ENCODE measurements at places on chromosomes 16 and 17. TPM values are rescaled to one million over a fixed set of nuclear protein-coding genes. Genes with fewer than 3 reads are reported as not detected.

Gene NFATC2IP
- total RNA-seq, result 96.7 TPM

Gene MT1G
- 2.9 TPM for total RNA-seq

Gene MIEF2
- 10.9 TPM for total RNA-seq

DNA sequence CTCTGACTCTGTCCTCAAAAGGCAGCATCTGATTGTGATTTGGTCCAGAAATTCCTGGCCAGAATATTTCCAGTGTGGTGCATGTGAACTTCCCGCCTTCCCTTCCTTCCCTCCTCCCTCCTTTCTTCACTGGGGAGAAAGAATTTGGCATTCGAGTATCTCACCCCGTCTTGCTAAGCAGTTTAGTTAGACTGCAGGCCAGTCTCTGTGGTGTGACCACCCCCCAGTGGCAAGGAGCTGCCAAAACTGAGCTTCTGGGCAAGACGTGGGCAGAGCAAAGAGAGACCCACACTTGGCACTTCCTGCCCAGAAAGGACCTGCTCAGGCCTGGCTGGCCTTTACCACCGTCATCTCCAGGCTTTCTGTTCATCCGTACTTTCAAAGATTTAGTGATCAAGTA is 36.4 kb downstream of the SNX20 start:
- H3K27ac ChIP-seq, result no peak overlapping the region
- no peak overlapping the region for H3K4me3 ChIP-seq
- H3K27me3 ChIP-seq, result no peaks in the 10 kb centered on the region
- no peaks in the 10 kb centered on the region for H3K36me3 ChIP-seq

DNA sequence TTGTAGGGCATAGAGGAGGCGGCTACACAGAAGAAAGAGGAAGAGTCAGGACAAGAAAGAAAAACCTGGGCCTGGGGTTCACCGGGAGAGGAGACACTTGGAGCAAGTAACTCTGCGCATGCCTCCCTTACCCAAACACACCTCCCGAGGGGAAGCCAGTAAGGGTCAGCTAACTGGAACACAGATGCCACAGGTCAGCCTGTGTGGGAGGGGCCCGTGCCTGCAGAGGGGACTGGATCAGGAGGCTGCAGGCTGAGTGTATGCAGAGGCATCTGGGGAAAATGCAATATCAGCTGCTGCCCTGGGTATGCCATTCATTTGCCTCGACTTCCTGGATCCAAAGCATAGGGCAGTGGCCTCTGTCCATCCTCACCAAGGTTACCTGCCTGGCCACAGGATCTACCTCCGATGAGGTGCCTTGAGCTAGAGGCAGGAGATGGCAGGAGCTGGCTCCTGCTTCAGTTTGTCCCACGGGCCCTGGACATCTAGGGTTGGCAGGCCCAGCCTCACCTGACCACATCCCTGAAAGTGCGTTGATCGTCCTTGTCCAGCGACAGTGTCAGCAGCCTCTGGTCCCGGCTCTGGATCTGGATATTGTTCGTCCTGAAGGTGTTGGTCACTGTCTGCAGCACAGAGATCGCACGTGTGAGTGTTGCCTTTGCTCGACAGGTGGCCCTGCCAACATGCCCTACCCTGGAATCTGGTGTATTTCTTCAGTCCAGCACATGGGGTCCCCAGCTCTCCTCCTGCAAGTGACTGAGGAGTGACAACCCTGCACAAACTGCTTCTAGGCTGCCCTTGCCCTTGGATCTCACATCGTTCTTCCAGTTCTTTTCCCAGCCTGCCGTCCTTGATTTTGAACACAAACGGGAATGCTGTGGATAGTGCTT is 4.6 kb upstream of the MFSD6L start:
- H3K27ac ChIP-seq, result no peak overlapping the region
- peaks cover 9% of the 10 kb centered on the region for H3K4me1 ChIP-seq
- H3K36me3 ChIP-seq, result peaks cover 2% of the 10 kb centered on the region
- DNase-seq, result no peak
- no peak overlapping the region for H3K4me3 ChIP-seq

DNA sequence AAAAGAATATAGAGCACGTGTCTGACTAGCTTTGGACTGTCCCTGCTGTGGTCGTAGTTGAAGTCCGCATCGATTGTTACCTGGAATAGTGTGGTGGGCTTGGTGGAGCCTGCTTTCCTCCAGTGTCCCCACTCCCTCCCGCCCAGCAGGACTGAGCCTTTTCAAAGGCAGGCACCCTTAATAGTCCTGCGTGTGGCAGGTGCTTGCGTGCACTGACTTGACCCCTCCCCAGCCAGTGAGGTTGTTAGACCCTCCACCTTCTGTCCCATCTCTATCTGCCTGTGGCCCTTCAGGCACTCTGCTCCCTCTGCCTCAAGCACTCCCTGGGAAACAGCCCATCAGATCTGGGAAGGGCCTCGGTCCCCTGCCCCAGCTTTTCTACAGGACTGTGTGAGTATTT is 36.6 kb downstream of the TMEM11 start:
- H3K27me3 ChIP-seq, result no peaks in the 10 kb centered on the region
- peak; percentile 9 for DNase-seq
- H3K4me1 ChIP-seq, result no peaks in the 10 kb centered on the region
- H3K27ac ChIP-seq, result no peak overlapping the region
- no peak overlapping the region for H3K4me3 ChIP-seq

DNA sequence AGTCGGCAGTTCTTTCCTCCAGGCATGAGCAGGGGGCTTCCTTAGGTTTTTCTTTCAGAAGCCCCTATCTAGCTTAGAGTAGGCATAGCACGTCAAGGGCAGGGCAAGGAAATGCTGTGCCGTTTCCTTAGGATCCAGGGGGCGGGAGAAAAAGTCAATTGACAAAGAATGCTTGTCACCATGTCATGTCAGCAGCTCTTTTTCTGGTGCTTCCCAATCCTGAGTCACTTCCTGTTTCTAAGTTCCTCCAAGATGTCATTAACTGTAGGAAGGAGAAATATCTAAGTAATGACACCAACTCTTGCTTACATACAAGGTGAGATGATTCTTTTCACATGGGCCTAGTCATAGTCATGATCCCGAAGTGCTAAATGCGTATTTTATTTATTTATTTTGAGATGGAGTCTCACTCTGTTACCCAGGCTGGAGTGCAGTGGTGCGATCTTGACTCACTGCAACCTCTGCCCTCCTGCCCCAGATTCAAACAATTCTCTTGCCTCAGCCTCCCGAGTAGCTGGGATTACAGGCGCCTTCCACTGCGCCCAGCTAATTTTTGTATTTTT is 35.2 kb downstream of the GJC1 start:
- H3K4me1 ChIP-seq, result peaks cover 11% of the 10 kb centered on the region
- no peak overlapping the region for H3K4me3 ChIP-seq
- no peak for DNase-seq
- peaks cover 11% of the 10 kb centered on the region for H3K27me3 ChIP-seq

DNA sequence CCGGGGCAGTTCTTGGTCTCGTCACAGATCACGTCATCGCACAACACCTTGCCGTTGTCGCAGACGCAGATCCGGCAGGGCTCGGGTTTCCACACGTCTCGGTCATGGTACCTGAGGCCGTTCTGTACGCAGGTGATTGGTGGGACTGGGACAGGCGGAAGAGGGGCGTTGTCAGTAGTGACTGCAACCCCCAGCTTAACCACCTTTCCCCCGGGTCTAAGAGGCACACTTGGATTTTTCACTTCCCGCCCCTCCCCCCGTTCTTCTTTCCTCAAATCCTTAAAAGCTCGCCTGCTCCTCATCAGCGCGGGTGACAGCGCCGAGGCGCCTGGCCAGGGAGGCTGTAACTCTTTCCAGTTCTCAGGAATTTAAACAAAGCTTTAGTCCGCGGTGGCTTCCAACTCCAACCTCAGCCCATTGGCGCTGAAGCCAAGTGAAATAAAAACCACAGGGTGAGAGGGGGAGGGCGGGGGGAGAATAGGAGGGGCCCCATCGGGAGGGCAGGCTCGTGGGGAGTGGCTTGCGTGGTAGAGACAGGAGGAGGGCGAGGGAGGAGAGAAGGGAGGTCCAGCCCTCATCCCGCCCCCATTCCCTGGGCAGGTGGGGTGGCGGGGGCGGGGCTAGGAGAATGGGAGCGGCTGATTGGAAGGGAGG is 1.5 kb downstream of the COL1A1 start:
- peaks cover 20% of the 10 kb centered on the region for H3K4me1 ChIP-seq
- DNase-seq, result peak; percentile 72
- no peaks in the 10 kb centered on the region for H3K36me3 ChIP-seq
- H3K27me3 ChIP-seq, result peaks cover 52% of the 10 kb centered on the region
- peak overlapping the region; percentile 67 for H3K4me3 ChIP-seq

DNA sequence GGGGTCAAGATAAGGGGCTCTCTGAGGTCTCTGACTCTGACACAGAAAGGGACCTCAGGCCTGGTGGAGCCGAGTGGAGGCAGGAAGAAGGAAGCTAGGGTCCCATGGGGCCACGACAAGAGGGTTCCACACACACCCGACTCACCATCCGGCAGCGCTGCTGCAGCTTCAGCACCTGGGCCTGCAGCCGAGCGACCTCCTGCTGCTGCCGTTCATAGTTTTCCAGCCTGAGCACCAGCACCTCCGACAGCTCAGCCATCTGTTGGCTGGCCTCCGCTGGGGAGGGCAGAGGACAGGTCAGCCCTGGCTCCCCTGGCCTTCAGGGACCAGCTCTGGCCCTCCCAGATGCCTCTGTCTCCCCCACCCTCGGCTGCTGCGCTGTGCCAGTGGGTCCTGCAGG is 6.4 kb downstream of the HAP1 start:
- no peak for DNase-seq
- H3K27ac ChIP-seq, result no peak overlapping the region
- H3K4me1 ChIP-seq, result no peaks in the 10 kb centered on the region
- H3K4me3 ChIP-seq, result no peak overlapping the region
- H3K36me3 ChIP-seq, result no peaks in the 10 kb centered on the region

DNA sequence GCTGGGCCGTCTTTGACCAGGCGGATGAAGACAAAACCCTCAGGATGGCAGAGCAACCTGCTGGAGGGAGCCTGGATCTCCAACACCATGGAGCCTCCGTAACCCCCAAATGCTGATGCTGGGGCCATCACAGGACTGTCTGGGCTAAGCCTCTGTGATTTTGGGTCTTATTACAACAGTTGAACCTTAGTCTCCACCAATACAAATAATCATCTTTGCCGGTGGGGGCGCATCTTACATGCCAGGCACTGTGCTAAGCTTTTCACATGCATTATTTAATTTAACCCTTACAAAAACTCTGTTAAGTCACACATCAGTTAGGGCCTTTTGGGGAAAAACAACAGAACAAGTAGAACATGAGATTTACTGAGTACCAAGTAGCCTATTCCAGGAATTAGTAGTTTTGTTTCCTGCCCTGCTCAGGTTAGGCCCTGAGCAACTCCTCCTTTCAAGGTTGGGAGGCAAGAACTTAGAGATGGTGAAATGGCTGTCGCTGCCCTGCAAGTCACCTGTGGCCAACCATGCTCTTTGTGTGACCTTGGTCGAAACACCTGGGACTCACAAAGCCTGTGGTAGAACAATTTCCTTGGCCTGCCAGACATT is 8.9 kb upstream of the ITGAM start:
- H3K27ac ChIP-seq, result peak overlapping the region; percentile 84
- peaks cover 4% of the 10 kb centered on the region for H3K27me3 ChIP-seq
- peak; percentile 40 for DNase-seq

DNA sequence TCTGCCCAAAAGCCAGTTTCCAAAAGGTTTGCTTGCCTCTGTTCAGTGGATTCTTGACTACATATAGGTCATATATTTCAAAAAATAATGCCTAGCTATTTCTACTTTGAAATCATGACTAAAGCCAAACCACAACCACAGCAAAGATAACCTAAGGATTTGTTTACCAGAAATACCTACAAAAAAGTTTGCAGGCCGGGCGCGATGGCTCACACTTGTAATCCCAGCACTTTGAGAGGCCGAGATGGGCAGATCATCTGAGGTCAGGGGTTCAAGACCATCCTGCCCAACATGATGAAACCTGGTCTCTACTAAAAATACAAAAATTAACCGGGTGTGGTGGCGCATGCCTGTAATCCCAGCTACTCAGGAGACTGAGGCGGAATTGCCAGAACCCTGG is 15.2 kb downstream of the CARHSP1 start:
- peaks cover 71% of the 10 kb centered on the region for H3K4me1 ChIP-seq
- peaks cover 69% of the 10 kb centered on the region for H3K36me3 ChIP-seq
- peak overlapping the region; percentile 71 for H3K27ac ChIP-seq
- no peak overlapping the region for H3K4me3 ChIP-seq
- H3K27me3 ChIP-seq, result no peaks in the 10 kb centered on the region

DNA sequence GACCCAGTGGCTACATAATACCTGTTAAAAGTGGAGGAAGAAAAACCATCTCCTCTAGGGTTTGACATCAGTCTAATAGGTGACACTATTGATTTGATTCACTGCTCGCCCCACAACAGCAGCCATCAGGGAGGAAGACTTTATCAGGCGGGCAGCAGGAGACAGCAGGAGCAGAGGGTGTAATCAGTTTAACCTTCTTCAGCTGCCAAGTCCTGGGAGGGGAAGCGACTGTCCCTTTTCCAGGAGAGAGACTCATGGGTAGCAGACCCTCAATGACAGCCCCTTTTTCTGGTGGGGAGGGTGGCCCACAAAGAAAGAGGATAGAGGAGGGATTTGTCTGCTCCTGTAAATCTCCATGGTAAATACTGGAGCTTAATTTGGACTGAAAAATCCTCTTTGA is 291.8 kb downstream of the HAPSTR1 start:
- H3K4me3 ChIP-seq, result no peak overlapping the region
- H3K36me3 ChIP-seq, result no peaks in the 10 kb centered on the region
- H3K27me3 ChIP-seq, result no peaks in the 10 kb centered on the region

DNA sequence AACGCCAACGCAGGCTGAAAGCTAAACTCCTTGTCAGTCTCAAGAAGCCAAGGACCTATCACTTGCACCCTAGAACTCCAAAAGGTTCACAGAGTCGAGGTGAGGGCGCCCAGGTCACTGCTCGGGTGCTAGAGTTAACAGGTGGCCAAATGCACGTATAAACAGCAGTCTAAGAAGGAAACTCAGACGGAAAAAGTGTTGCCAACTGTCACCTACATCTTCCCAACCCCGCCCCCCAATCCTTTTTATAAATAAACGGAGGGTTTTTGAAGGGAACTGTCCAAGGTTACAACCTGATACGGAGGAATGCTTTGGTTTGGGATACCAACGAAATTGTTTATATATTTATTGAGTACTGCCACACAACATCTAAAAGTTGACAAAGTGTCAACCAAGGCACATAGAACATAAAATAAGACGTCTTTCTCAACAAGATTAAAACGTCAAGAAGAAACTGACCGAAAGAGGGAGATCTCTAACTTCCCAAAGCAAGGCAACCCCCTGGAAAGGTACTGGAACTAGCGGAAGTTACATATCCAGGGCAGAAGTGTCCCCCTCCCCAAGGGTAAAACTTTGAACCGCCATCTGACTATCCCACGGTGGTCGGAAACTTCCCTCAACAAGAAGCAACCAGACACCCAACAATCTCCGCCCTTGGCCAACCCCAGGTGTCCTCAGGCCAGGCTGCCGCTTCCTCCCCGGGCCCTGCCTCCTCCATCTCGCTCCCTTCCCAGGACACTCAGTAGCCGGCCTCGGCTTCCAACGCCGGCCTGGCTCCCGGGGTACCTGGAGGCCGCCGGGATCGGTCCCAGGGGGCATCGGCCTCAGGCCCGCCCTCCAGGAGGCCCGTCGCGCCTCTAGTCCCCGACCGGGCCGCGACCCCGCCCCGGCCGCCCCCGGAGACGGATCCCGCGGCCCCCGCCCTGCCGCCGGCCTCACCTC is 982 bp downstream of the SPAG9 start:
- peak; percentile 59 for DNase-seq
- H3K27me3 ChIP-seq, result no peaks in the 10 kb centered on the region
- peak overlapping the region; percentile 95 for H3K27ac ChIP-seq
- H3K4me1 ChIP-seq, result peaks cover 59% of the 10 kb centered on the region
- peaks cover 3% of the 10 kb centered on the region for H3K36me3 ChIP-seq

- H3K27me3 ChIP-seq, result no peaks in the 10 kb centered on the region
- peaks cover 42% of the 10 kb centered on the region for H3K36me3 ChIP-seq
- DNase-seq, result no peak
- H3K4me3 ChIP-seq, result no peak overlapping the region
- H3K27ac ChIP-seq, result no peak overlapping the region
- peaks cover 10% of the 10 kb centered on the region for H3K4me1 ChIP-seq
Observed at GRCh38 chr16:56478281-56479049, 27.1 kb downstream of the OGFOD1 start.

Data from activated CD4-positive, alpha-beta memory T cell treated with anti-CD3 and anti-CD28 coated beads, Interleukin-2, amount 10 ng/mL, durations not matched to agents 7 days and 5 days (primary cell).